ENCODE measurements at places on chromosomes 4 and X. TPM values are rescaled to one million over a fixed set of nuclear protein-coding genes. Genes with fewer than 3 reads are reported as not detected.

The HTRA3 gene
- 0.80 TPM for total RNA-seq

The SOX3 gene
- total RNA-seq = not detected

The MCF2 gene
- 0.07 TPM for total RNA-seq

The BRS3 gene
- total RNA-seq = not detected

The RNF128 gene
- 1.2 TPM for total RNA-seq

The S100P gene
- total RNA-seq = 0.14 TPM

The ZNF595 gene
- total RNA-seq = 9.9 TPM

The POU3F4 gene
- not detected for total RNA-seq

The OSTC gene
- 92.7 TPM for total RNA-seq

The BEX3 gene
- total RNA-seq = 168 TPM

The NLGN3 gene
- total RNA-seq = not detected
